Retinal pigment epithelial cell (primary cell): ENCODE measurements at places on chromosomes 11 and 22.

GRCh38 chr11:114131461-114131864 lies 72.0 kb downstream of the ZBTB16 start:
- no peak for DNase-seq

GRCh38 chr11:12108875-12109453 lies 1.4 kb upstream of the MICAL2 start:
- no peak for DNase-seq

GRCh38 chr11:836274-836673 lies 3.5 kb downstream of the CD151 start:
- DNase-seq, result no peak

- DNase-seq, result no peak
Observed at GRCh38 chr11:2586793-2587131, 113.0 kb downstream of the KCNQ1OT1 start.
